ENCODE measurements at places on chromosomes 3 and 15.

DNA sequence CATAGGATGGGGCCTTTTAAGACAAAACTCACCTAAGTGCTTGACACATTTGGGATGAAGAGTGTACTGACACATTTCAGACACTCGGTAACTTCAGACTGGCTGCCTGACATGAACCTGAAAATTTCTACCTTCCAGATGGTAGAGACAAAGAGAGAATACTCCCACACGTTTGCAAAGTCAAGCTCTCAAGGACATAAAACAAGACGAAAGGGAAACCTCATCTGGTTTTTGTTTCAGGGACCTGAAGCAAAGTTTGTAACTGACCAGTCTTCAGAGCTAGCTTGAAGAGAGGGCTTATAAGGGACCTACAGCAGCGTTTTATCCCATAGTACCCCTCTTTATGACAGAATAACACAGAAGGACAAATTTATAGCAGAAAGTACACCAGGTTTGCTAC, 41.9 kb downstream of the ZNF621 start:
- DNase-seq, result no peak

DNA sequence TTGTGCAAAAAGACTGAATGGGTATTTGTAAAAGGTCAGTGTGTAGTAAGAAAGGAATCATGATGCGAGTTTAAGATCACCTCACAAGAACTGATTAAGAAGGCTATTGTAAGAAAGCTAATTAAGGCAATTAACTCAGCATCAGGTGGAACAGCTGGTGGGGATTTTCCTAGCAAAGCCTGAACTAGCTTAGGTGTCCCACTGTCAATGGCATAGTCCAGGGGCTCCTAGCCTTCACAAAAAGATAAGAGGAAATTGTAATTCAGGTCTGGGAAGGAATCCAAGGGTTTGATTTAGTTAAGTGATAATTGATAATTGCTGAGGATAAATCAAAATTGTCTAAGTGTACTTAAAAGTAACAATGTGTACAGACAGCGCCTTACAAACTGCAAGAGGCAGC, 901.6 kb downstream of the TUSC7 start:
- DNase-seq, result no peak

DNA sequence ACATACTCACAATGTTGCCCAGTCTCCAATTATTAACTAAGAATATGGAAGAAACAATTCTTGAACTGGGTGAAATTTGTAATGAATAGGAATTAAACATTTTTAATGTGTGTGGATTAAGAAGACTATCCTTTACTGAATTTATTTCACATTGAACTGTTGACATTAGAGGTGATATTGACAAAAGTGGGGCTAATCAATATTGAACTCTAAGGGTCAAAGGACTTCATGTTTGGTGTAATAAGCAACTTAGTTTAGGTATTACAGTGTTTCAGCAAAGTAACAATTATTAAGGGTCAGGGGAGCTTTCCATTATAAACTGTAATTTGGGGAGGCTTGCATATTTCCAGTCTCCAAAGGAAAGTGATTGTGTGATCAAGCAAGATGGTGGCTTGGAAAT, 16.2 kb upstream of the NANOGP8 start:
- DNase-seq, result no peak

DNA sequence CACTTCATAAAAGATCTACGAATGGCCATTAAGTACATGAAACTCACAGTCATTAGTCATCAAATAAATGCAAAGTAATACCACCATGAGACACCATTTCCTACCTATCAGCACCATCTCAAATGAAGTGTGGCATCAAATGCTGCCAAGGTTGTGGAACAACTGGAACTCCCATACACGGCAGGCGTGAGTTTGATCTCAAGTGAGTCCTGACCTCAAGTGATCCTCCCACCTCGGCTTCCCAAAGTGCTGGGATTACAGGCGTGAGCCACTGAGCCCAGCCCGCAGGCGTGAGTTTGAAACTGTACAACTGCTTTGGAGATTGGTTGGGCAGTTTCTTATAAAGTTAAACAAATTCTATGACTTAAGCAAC, 28.8 kb upstream of the HDAC11 start:
- DNase-seq, result peak; percentile 21

DNA sequence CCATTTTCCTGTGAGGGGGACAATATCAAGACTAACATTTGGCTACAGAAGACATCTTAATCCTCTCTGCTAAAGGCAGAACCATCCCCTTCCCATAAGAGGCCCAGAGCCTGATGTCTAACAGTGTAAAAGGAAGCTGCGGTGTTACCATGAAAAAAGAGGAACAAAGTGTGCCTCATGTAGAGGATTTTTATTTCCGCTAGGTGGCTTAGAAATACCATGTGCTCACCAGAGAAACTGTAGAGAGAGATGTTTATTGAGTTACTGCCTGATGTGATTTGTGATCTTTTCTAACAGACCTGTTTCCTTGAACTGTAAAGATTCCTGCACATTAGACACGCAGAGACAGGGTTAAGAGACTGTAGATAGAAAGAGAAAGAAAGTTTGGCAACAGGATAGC, 22.0 kb downstream of the OR5H15 start:
- DNase-seq, result peak; percentile 9

DNA sequence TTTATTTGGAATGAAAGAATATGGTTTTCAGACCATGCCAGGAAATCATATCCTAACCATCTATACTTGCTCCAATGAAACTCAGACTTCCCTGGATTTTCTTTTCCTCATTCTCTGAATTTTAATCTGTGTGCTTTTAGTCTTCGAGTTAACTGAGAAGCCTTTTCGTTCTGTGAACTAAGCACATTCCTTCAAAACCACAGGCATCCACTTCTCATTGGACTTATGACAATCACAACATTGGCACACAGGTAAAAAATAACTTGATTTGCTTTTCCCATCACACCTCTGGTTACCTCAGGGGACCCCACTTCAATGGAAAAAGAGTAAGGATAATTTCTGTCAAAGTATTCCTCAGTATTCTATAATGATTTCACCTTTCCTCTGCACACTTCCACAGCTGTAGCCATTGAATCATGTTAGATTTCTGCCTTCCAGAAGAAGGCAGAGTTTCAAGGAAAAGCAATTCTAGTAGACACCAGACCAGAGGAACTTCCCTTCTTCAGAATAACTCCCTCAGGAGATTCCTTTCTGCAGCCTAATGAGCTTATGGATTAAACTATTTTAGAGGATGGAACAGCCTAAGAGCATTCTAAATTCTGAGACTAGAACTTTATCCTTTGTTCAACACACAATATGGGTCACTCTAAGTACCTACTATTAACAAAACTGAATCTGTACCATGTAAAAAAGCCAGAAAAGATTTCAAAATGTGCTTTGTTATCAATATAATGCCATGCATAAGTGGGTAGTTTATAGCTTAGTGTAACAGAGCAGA, 15.9 kb downstream of the COMMD2 start:
- DNase-seq, result no peak

DNA sequence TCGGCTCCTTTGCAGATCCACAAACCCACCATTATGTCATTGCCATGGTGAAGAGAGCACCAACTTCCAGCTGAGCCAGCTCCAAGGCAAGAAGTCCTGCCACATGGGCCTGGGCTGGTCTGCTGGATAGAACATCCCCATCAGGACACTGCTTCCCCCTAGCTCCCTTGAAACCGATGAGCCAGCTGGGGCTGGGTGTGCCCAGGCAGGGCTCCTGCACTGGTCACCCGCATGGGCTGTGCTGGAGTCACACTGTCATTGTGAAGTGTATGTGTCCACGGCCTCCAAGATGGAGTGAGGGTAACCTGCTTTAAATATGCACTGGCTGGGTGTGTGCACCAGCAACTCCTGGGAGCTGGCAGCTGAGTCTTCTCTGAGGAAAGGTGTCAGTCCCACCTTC, 31.0 kb upstream of the TOPBP1 start:
- no peak for DNase-seq

GRCh38 chr3:59442046-59442445, 392.2 kb upstream of the CFAP20DC start:
- no peak for DNase-seq

GRCh38 chr3:171783626-171784025, 26.7 kb downstream of the PLD1 start:
- no peak for DNase-seq

DNA sequence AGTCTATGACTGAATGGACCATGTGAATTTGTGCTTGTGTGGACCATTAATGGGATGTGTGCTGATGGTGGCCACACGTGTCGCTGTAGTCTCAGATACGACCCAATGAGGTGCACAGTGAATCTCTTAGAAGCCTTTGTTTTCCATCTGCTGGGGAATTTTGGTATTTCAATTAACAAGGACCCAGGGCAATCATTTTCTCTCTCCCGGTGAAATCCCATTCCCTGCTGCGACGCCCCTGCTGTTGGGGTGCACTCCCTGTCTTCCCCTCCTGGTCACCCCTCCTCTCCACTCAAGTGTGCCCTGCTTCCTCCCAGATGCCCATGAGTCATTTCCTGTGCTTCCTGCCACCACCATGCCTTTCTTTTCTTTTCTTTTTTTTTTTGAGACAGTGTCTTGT, 32.7 kb downstream of the EBLN2 start:
- DNase-seq, result no peak

GRCh38 chr3:190774633-190775032, 87.9 kb downstream of the GMNC start:
- no peak for DNase-seq

DNA sequence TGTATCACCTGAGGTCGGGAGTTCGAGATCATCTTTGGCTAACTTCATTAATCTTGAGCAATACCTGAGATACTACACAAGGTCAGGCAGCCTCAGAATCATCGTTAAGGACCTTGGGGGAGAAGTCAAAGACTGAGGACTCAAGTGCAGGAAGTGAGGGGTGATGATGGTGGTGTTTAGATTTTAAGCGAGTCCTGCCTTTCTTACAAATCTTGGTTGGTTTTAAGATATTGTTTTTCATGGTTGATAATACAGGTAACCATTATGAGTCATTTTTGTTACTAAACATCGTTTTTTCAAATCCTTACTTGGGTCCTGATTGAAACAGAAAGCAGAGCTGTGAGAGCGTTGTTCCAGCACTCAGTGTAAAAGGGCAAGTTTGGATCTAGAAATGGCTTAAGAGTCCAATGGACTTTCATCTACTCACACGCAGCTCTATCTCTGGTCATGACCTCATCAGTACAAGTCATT, 4.1 kb downstream of the RASGRP1 start:
- no peak for DNase-seq

- no peak for DNase-seq
These were observed 21.0 kb upstream of the DPH6 start for GRCh38 chr15:35566991-35567390.

DNA sequence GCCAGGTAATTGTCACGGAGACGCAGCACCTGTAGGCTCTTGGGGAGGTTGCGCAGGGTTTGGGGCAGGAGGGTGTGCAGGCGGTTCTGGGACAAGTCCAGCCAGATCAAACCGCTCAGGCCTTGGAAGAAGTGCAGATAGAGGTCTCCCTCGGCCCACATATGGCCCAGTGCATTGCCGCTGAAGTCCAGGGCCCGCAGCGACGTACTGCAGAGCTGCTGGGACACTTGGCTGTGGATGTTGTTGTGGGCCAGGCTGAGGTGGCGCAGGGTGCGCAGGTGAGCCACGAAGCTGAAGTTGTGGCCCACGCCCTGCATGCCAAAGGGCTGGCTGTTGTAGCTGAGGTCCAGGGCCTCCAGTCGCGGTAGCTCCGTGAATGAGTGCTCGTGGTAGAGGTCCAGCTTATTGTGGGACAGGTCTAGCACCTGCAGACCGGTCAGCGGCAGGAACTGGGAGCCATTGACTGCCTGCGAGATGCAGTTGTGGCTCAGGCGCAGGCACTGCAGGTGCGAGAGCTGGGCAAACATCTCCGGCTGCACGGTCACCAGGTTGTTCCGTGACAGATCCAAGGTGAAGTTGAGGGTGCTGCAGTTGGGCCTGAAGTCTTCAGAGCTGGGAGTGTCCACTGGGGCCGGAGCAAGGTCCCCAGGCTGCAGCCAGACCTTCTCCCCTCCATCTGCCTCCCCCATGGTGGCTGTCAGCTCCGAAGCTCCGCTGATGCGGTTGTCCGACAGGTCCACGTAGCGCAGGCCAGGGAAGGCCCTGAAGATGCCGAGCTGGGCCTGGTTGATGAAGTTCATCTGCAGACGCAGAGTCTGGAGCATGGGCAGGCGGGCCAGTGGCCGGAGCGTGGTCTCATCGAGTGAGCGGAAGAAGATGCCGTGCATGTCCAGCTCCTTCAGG, 2.9 kb downstream of the TLR9 start:
- DNase-seq, result no peak

DNA sequence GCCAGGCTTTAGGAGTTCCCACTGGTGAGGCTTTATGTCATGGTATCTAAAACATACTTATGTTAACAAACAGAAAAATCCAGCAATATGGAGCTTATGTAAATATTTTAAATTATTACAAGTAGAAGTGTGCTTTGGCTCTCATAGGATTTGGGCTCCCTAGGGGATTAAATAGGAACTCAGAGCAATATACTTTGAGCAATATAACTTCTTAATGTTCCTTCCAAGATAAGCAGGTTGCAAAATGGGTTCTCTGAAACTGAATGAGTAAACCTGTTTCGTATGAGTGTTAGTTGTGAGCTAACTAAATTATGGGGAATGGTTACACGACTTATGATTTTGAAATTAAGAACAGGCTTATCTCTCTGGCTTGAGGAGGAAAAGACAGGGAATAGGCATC, 366.1 kb upstream of the ZNF385D start:
- no peak for DNase-seq

GRCh38 chr3:21642433-21642832, 108.6 kb downstream of the ZNF385D start:
- DNase-seq, result no peak

DNA sequence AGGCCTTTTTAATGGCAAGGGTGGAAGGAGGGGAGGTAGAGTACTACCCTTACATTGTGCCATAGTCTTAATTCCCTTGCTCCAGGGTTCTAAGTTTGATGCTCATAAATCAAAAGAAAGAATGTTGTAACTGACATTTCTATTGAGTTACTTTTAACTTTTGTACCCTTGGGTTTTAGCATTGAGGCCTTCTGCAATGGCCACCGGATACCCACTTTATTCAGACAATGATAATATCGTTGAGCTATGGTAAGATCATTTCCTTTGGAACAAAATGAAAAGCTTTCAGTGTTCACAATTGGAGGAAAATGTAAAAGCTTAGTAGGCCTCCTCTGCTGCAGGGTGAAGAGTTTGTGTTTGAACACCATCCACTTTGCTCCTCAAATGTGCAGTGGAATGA, 16.8 kb downstream of the CGNL1 start:
- no peak for DNase-seq

- no peak for DNase-seq
These were observed 141.0 kb upstream of the RASGRP1 start for GRCh38 chr15:38705436-38706219.

DNA sequence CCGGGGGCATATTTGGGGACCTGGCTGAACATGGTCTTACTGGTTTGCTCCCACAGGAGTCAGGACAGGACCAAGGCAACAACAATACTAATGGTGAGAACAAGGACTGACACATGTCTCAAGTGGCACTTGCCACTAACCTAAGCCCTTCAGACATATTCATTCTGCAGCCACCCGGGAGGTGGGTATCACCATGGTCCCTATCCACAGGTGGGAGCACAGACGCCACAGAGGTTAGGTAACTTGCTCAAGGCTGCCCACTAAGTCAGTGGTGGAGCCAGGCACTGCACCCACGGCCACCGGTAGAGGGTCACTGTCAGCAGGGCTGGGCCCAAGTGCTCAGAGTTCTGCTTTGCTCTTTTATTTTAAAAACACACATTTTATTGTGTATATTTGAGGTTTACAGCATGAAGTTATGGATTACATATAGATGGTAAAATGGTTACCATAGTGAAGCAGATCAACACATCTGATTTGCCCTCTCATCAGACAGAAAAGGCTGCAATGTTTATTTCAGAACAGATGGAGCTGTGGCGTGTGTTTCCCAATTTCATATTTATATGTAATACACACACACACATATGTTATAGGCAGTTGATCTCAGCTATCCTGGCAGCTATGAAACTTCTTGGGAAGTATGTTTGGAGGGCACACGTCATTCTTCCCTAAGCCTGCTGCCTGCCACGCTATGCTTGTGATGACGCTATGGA, 30.0 kb upstream of the SLC41A3 start:
- no peak for DNase-seq

Data from CMK (cell line).